ENCODE measurements at places on chromosomes 6 and 20. TPM values are rescaled to one million over a fixed set of nuclear protein-coding genes. Genes with fewer than 3 reads are reported as not detected.
A peak's percentile ranks its signal among the peaks of the same experiment; 100 is the strongest.

DNA sequence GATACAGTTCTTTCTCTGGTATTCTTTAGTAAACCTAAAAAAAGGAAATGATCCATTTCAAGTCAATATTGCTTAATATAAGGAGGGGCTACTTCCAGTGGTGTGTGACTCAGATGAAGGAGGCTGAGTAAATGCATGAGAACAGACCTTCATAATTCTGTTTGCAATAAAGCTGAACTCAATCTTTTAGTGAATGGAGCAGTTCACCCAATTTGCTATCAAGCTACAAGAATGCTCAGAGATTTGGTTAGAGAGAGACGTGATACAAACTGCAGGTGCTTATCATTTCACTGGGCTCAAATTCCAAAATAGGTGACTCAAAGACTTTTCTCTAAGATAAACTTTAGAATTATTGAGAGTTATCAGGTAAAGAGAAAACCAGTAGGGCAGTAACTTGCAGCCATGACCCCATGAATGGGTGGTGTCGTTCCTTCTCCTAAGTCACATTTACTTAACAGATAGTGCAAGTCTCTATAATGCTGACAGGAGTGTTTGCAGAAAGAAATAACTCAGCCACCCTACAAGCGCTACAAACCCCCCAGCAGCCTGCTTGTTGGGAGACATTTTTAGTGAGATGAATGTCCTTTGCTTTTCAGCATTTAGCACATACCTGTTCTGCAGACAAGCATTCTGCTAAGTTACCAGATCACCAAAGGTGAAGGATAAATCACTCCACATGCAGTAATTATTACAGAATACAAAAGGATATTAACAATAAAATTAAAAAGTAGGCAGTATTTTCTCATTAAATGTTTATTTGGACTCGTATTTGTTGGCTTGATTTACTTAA lies 16.4 kb upstream of the BLOC1S5 start:
- DNase-seq, result no peak

- DNase-seq, result no peak
These were observed 116.4 kb downstream of the COL9A1 start for GRCh38 chr6:70186461-70186860.

GRCh38 chr20:62581308-62581707 lies 61.0 kb upstream of the SLCO4A1 start:
- DNase-seq, result no peak

DNA sequence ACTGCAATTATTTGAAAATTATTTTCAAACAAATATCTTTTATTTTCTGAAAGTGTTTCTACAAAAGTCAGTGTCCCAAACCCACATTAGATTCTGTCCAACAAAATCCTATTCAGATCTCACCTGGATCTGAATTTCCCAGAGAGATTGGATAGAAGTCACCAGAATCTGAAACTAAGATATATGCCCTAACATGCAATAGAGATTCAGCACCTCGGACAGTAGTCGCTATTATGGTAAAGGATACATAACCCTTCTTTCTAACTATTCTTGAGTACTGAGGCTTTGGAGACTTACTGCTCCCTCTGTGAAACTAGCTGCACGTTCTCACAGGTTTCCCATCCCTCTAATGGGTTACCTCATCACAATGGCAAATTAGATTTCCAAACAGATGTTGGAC lies 151.4 kb downstream of the ID4 start:
- no peak for DNase-seq

DNA sequence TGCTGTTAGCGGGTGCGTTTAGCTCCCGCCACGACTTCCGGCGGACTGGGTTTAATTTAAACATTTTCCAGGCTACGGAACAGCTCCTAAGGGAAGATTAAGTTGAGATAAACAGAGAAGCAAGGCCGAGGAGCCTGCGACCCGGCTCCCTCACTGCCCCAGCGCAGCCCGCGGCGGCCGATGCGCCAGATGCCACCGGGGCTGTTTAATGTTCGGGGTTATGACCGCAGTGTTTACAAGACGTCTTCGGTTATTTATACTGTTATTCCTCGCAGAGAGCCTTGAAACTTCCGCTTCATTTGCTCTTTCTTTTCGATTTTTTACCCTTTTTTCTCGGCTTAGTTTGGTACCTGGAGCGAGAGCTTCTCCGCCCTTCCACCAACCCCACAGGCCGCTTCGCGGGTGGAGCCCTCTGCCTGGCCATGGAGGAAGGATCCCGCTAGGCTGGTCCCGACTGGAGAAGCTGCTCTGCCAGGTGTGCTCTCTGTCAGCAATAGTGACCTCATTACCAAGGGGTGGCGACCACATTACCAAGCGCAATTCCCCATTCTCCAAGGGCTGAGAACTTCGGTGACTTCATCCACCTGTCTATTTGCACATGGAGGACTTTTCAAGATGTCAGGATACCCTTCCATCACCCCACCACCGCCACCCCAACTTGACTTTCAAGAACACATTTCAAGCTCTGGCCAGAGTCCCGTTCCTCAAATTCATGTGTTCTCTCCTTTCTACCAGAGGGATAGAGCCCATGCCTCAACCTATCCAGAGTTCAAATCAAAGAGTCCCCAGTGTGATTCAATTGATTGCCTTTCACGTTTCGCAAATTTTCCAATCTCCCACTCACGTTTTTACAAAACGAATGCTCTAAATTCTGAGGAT lies 4.1 kb downstream of the TCF21 start:
- DNase-seq, result peak; percentile 47

The TCP11 gene
- total RNA-seq, result not detected

DNA sequence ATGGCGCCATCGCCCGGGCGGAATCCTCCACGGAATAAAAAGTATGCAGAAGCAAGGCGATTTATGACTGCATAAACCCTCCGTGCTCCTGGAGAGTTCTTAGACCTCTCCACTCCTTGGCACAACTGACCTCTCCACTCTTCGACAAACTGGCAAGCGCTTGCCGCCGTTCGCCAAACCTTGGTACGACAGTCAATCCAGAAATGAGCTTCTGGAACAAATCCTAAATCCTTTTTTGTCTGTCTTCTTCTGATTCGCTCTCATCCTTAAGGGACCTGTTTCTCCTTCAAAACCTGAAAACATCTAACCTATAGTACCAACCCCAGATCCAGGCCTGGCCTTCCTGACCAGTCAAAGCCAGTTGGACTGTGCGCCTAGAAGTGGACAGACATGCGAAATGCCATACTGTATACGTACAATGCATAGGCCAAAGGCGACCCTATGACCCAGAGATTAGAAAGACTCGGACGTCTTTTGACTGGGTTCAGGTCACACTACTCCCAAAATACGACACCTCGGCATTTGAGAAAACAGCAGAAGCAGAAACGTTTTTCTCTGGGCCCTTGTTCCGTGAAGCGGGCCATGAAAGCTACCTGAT lies 59.4 kb downstream of the TRIM27 start:
- DNase-seq, result no peak

DNA sequence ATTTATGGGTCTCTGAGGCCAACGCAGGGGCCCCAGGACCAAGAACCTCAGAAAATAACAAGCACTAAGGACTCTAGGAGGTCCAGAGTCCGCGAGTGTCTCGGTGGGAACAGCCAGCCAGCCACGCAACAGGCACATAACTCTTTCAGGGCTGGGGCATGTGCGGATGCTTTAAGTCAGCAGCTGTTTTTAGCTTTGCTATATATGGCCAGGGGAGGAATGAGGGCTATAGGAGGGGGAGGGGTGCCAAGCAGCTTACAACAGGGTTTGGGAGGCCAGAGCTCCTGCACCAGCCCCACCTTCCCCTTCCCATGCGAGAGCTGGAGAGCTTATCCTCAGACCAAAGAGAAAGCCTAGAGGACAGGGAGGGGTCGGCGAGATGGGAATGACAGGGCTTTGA lies 6.2 kb downstream of the JPH2 start:
- DNase-seq, result no peak

The DDRGK1 gene
- 33.5 TPM for total RNA-seq

GRCh38 chr20:9409981-9410380 lies 104.4 kb upstream of the LAMP5 start:
- DNase-seq, result peak; percentile 42

The LY6G6F gene
- total RNA-seq, result not detected

- DNase-seq, result no peak
These were observed 209.9 kb upstream of the SLC35B3 start for GRCh38 chr6:8645212-8645611.

- peak; percentile 85 for DNase-seq
These were observed 8.3 kb downstream of the CD109 start for GRCh38 chr6:73704260-73704659.

The HTR1E gene
- total RNA-seq, result not detected

GRCh38 chr6:2875359-2876191 lies 27.5 kb downstream of the SERPINB9 start:
- DNase-seq, result no peak

The ME1 gene
- total RNA-seq, result 16.3 TPM

- peak; percentile 27 for DNase-seq
These were observed 357.9 kb upstream of the AGPAT4 start for GRCh38 chr6:161631676-161632194.

The MOG gene
- total RNA-seq, result not detected

DNA sequence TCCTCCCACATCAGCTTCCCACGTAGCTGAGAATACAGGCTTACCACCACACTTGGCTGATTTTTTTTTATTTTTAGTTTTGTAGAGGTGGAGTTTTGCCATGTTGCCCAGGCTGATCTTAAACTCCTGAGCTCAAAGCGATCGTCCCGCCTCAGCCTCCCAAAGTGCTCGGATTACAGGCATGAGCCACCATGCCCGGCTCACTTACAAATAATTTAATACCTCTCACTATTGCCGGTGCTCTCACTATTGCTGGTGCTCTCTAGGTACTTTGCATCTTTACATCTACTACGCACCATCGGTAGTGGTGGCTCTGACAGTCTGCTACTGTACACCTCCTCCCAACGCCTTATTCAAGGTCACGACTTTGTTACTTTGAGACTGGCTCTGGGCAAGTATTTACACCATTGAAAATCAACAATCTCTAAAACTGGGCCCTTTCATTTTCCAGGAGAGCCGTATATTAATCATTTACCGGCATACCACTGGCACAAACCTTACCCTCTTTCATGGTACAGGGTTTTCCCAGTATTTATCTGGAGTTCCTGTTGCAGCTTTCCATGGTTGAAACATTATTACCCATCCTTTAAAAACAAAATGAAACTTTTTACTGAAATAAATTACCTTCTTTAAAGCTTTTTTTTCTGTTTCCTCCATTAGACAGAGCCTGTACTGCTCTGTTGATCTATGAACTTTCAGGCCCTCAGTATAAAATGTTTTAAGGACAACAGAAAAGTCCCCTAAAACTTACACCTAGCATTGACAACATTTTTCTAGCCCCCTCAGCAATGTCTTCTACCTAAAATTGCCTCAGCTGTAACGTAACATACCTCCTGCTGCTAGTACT lies 259.6 kb upstream of the PLCB4 start:
- DNase-seq, result no peak

GRCh38 chr6:167442796-167443680 lies 118.2 kb downstream of the TTLL2 start:
- no peak for DNase-seq

GRCh38 chr6:20599302-20600051 lies 65.2 kb downstream of the CDKAL1 start:
- DNase-seq, result no peak

GRCh38 chr20:63082939-63083735 lies 76.4 kb upstream of the BHLHE23 start:
- no peak for DNase-seq

DNA sequence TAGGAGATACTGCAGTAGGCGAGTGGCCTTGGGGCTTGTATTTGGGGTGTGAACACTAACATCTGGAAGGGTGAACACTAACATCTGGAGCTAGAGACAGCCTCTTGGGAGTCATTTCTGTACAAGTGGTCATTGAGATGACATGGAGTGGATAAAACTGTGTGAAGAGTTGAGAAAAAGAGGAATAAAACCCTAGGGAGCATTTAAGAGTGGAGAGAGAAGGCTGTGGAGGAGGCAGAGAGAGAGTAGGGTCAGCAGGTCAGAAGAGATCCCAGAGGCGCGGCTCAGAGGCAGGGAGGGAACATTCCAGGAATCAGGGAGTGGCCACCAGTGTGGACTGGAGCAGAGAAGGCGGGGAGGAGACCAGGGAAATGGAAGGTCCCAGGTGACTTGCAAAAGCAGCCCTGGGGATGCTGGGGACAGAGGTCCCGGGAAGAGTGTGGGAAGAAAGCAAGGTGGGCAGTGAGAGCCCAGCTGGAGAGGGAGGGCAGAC lies 202.0 kb upstream of the RNF24 start:
- no peak for DNase-seq

GRCh38 chr20:46330072-46330763 lies 21.9 kb upstream of the CDH22 start:
- peak; percentile 28 for DNase-seq

- peak; percentile 44 for DNase-seq
These were observed 678.8 kb upstream of the MARCKS start for GRCh38 chr6:113178349-113178748.

DNA sequence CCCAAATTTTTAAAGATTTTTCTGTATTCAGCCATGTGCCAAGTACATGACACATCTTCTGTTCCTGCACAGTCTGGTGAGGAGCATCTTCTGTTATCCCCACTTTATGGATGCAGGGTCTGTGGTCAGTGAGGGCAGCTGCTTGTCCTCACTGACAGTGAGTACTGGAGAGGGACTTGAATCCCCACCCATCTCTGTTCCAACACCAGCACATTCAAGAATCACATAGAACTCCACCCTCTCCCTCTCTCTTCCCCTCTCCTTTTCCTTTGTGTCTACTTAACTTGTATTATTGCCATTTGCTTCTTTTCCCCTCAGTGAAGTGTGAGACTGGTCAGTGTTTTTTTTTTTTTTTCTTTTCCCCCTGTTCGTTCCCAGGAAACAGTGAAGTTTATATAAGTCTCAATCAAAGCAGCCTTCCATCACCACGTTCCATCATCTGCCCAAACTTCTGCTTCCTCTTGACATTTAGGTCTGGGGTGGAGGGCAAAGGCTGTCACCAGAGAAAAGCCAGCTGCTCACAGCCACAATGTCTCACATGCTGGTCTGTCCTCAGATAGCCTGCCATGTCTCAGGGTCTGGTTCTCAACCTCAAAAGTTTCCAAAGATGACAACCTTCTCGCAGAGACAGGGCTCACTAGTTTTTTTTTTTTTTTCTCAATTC lies 110.0 kb upstream of the SSTR4 start:
- DNase-seq, result no peak

DNA sequence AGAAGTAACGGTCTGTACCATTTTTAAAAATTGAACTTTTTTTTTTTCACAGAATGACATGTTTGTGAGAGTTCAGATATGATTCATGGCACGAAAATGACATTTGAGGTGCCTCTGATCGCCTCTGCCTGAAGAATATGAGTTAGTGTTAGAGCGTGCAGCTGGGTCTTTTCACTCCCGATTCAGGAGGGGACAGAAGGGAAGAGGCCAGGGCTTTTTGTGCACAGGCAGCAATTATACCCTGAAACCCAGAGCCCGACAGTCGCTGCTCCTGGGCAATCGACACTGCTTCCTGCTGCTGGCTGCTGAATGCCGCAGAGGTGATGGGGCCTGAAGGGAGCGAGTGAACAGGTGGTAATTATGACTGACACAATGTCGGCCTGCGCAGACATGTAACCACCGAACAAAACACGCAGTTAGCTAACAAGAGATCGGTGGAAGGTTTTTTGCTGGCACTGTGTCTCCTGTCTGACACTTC lies 652.0 kb upstream of the NOX3 start:
- no peak for DNase-seq
